Cerebellum (tissue), 4 donors: ENCODE measurements at places on chromosomes 6 and 20. TPM values are rescaled to one million over a fixed set of nuclear protein-coding genes. Genes with fewer than 3 reads are reported as not detected.

CALHM5 gene
- total RNA-seq = 0.91 TPM

MROH8 gene
- 4.2 TPM for total RNA-seq

CDH4 gene
- 19.3 TPM for total RNA-seq

FOXS1 gene
- 1.8 TPM for total RNA-seq

FOXF2 gene
- total RNA-seq = 2.4 TPM

IMPG1 gene
- 0.36 TPM for total RNA-seq
